Left renal cortex interstitium (tissue), 4 donors: ENCODE measurements at places on chromosomes 3 and 15.

- DNase-seq = no peak
Observed at GRCh38 chr3:177842743-177843734, 645.8 kb upstream of the TBL1XR1 start.

- no peak for DNase-seq
Observed at GRCh38 chr3:54596087-54596486, 331.8 kb downstream of the LRTM1 start.

DNA sequence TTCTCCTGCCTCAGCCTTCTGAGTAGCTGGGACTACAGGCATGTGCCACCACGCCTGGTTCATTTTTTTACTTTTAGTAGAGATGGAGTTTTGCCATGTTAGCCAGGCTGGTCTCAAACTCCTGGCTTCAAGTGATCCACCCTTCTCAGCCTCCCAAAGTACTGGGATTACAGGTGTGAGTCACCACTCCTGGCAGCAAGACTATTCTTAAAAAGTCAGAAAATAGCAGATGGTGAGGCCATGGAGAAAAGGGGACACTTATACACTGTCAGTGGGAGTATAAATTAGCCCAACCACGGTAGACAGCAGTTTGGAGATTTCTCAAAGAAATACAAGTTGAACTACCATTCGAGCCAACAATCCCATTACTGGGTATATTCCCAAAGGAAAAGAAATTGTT, 603.3 kb upstream of the TBL1XR1 start:
- DNase-seq = no peak

- no peak for DNase-seq
Observed at GRCh38 chr3:115616461-115616860, 6.8 kb upstream of the GAP43 start.

- no peak for DNase-seq
Observed at GRCh38 chr15:80241508-80241907, 10.5 kb downstream of the CTXND1 start.

GRCh38 chr3:34396288-34396687, 597.9 kb downstream of the PDCD6IP start:
- no peak for DNase-seq

- no peak for DNase-seq
Observed at GRCh38 chr3:124821356-124821755, 65.8 kb downstream of the ITGB5 start.

DNA sequence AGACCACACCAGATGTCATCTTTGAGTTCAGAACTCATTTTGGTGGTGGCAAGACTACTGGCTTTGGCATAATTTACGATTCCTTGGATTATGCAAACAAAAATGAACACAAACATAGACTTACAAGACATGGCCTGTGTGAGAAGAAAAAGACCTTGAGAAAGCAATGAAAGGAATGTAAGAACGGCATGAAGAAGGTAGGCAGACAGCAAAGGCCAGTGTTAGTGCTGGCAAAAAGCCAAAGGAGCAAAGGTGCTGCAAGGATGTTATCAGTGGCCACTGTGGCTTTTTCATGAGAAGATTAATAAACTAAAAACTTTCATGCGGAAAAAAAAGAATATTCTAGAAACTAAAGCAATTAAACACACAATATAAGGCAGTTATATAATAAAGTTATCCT, 21.9 kb downstream of the AAGAB start:
- DNase-seq = no peak

DNA sequence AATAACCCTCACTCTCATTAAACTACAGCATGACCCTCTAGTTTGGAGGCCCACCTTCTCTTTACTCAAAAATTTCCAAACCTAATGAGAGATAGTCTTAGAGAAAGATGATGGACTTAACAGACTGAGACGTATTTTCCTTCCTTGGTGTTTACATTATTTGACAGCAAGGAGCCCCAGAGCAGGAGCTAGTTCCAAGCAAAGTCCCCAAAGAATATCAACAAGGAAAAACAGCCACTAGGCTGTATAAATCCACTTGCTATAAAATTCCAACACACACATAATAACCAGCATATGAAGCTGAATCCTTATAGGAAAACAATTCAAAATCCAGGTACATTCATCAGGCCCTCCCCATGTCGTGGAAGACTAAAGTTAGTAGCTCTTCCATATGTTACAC, 660.0 kb downstream of the FHIT start:
- DNase-seq = no peak

DNA sequence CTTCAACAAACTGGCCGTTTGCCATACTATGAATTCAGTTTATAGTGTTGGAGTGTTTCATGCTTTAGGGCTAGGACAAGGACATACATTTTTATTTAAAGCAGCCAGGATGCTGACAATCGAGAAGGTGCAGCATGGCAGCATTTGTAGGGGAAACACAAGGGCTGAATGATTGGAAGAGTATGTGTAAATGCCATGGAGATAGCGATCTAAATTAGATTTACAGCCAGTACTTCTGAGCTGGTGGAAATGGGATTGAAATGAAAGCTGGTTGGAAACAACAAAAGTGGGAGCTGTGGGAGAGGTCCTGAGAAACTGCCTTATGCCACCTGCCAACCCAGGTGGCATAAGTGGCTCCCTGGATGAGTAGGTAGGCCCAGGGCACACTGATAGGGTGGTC, 209.9 kb upstream of the MRPL3 start:
- DNase-seq = no peak

DNA sequence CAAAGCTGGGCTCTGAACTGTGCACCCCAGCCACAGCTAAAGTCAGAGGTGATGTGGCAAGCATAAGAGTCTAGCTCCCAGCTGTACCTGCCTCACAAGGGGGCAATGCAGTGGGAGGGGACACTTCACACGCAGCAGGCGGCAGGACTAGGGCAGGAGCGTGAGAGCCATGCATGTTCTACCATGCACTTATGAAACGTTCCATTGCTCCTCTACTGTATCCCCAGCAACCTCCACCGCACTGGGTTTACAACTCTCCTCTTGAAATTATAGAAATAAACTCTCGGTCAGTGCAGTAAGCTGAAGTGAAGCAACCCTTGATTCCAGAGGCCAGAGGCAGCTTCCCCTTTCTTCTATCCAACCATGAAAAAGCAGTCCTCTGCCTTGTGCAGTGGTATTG, 298.6 kb upstream of the STT3B start:
- DNase-seq = no peak

- no peak for DNase-seq
Observed at GRCh38 chr3:101466465-101467309, 46.3 kb downstream of the SENP7 start.

DNA sequence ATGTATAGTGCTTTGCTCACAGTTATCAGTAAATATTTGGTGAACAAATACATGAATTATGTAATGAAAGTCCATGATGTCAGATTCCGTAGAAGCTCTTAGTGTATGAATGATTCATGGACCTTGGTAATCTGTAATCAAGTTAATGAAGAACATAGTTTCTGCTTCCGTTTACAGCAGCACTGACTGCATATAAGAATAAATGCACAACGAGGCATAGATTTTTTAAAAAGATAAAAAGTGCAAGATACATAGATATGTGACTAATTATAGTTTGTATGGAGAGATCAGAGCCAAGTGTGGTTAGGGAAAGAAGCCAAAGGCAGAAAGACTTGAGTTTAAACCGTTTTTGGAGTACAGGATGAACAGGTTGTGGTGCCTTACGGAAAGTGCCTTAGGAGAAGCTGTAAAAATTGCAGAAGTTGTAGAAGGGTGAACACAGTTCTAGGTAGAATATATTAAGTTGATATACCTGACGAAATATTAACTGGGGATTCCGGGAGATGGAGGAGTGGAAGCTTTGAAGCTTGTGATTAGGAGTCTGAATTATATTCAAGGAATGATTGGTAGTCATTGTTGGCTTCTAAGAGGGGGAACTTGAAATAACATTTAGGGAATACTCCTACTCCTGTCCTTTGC, 293.1 kb downstream of the NLGN1 start:
- no peak for DNase-seq

DNA sequence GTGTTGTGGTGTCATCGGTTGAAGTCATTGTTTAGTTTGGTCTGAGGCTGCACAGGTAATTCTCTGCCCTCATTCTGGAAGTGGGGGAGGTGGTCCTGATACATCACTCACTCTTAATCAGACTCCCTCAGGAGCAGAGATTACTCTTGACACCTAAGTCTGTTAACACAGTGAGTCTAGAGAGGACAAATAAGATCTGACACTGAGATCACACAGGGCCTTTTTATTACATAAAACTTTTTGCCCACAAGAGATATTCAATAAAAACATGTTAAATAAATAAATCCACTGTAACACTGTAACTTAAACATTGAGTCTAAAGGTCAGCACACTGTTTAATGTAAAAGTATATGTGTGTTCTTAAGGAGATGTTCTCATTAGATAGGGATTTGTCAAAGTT, 57.1 kb upstream of the MBNL1 start:
- DNase-seq = no peak

GRCh38 chr15:33831646-33832045, 136.7 kb upstream of the CHRM5 start:
- DNase-seq = no peak

DNA sequence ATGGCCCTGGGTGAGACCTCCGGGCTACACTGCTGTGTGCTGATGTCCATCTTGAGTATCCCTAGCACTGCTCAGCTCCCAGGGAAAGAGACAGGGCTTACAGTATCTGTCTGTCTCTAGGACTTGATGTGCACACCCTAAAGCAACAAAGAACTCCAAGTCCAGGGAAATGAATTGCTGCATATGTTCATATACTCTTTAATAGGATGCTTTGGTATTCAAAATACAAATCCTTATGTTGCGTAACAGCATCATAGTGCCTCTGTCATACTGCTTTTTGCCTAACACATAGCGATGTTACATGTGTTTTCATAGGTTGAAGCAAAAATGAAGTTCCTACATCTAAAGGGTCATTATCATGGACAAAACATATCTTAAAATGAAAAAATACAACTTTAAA, 299.9 kb downstream of the SLC9A9 start:
- no peak for DNase-seq

- DNase-seq = no peak
Observed at GRCh38 chr3:71680603-71681002, 44.6 kb downstream of the EIF4E3 start.

- no peak for DNase-seq
Observed at GRCh38 chr3:14829811-14830210, 11.0 kb downstream of the FGD5 start.
